Hepatocyte (in vitro differentiated cells): ENCODE measurements at places on chromosomes 12 and 14.
A peak's percentile ranks its signal among the peaks of the same experiment; 100 is the strongest.

DNA sequence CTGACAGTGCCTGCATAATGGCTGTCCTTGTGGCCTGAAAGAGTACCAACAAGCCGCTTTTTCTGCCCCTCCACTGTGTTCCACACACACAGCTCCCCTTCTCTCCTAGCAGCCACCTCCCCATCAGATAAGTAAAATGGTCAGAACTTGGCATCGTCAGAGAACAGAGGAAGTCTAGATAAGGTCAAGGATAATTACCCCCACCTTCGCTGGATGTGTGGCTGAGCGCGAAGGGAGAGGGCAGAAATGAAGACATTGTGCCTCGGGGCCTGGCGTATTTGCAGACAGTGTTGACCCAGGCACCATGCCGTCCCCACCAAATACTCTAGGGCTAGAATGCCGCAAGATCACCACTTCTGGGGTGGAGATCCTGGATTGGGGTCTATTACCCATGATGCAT is 30.6 kb downstream of the FBXO21 start:
- DNase-seq = no peak
- H3K4me3 ChIP-seq = no peak overlapping the region
- peaks cover 2% of the 10 kb centered on the region for H3K4me1 ChIP-seq
- peak overlapping the region; percentile 41 for H3K27ac ChIP-seq
- H3K36me3 ChIP-seq = no peaks in the 10 kb centered on the region

DNA sequence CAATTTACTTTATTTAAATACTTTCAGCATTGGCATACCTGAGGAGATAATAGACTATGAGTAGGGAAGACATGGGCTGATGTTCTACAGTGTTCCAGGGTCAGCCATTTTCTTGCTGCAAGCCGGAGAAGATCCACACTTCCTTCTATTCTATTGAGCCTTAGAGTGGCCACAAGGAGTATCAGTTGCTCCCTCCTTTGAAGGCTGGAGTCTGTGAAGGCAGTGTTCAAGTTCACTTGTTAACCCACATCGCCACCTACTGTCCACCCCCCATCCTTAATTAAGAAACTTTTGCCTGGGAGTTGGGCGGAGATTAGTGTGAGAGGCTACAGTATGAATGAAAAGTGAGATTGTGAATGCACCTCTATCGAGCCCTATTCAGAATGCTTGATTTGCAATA is 666.6 kb downstream of the NRXN3 start:
- no peaks in the 10 kb centered on the region for H3K4me1 ChIP-seq
- no peak overlapping the region for H3K27ac ChIP-seq
- H3K27me3 ChIP-seq = peaks cover 17% of the 10 kb centered on the region
- H3K4me3 ChIP-seq = no peak overlapping the region
- no peaks in the 10 kb centered on the region for H3K36me3 ChIP-seq
- DNase-seq = peak; percentile 72

GRCh38 chr12:130762319-130762675 is 46.2 kb upstream of the RIMBP2 start:
- H3K27ac ChIP-seq = no peak overlapping the region
- no peaks in the 10 kb centered on the region for H3K36me3 ChIP-seq
- no peak for DNase-seq
- H3K27me3 ChIP-seq = peaks cover 2% of the 10 kb centered on the region
- no peak overlapping the region for H3K4me3 ChIP-seq
- no peaks in the 10 kb centered on the region for H3K4me1 ChIP-seq

GRCh38 chr12:47561746-47562145 is 144.1 kb downstream of the RPAP3 start:
- no peak for DNase-seq
- H3K36me3 ChIP-seq = no peaks in the 10 kb centered on the region
- no peaks in the 10 kb centered on the region for H3K27me3 ChIP-seq
- H3K27ac ChIP-seq = no peak overlapping the region
- H3K4me3 ChIP-seq = no peak overlapping the region
- no peaks in the 10 kb centered on the region for H3K4me1 ChIP-seq

DNA sequence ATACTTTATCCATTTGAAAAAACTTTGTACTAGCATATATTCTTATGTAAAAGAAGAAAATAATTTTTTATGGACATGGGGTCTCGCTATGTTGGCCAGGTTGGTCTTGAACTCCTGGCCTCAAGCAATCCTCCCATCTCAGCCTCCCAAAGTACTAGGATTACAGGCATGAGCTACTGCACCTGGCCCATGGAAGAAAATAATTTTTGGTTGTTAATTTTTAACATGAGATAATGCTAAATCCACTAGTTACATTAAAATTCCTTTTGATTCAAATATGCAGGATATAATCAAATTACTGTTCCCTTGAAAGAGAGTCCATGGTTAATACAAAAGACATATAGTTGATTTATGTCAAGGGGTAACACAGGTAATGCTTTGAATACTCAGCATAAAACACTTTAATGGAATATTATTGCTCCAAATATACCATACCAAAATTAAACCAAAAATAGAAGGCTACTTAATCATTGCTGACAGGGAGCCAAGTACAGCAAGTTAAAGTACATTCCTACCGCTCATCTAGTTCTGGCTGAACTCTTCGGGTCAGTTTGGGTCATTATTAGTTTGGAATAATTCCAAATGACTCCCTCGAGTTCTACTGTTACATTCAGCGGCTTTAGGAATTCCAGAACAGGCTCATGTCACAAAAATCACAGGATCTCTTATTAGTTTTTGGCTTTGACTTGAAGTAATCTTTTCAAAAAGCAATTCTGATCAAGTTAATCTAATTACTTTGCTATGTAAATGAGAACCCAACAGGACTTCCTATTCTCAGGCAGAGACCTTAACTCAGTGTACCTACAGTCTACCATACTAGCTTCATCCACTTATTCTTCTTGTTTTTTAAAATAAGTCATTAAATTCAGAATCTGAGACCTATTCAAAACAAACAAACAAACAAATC is 6.1 kb downstream of the SOS2 start:
- H3K27me3 ChIP-seq = no peaks in the 10 kb centered on the region
- H3K4me1 ChIP-seq = peaks cover 25% of the 10 kb centered on the region
- no peaks in the 10 kb centered on the region for H3K36me3 ChIP-seq
- H3K4me3 ChIP-seq = no peak overlapping the region

DNA sequence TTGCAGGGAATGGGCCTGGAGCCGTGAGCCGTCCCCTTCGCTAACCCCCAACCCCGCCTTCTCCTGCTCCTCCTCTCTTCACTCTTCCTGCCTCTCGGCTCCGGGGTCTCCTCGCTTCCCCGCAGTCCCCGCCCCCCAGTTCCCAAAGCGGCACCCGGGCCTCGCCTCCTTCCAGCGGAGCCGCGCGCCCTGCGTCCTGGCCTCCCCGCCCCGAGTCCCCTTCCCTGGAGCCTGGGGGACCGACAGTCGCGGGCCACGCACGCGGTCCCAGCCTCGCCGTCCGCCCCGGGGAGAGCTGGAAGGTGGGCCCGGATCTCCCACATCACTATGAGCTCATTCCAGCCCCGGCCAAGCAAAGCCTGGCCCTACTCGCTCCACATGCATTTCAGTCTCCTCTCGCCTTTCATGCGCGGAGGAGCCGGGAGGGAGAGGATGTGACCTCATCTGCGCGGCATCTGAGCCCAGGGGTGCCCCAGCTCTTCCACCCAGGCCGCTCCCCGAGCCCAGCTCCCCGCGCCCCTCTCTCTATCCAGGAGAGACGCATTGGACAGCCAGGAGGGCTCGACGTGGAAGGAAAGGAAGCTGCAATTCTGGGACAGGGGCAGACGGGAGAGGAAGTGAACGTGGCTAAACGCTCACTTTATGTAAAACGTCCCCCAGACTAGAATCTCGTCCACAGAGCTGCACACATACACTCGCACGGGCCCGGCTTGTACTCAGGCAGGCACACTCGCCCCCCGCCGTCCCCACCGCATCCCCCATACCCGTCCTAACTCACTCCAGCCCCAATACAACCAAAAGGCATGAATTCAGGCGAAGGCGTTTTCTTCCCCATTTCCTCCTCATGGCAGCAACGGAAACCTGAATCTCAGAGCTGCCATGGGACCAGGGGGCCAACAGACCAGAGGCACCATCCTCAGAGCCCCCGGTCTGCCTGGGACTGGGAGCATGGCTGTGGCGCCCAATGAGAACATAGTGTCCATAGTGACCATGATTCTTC is 108.7 kb upstream of the CCND2 start:
- no peaks in the 10 kb centered on the region for H3K27me3 ChIP-seq
- H3K4me1 ChIP-seq = peaks cover 6% of the 10 kb centered on the region

GRCh38 chr12:60535363-60535762 is 939.5 kb downstream of the SLC16A7 start:
- no peak overlapping the region for H3K4me3 ChIP-seq
- no peaks in the 10 kb centered on the region for H3K36me3 ChIP-seq
- no peak for DNase-seq
- H3K27ac ChIP-seq = no peak overlapping the region
- H3K4me1 ChIP-seq = no peaks in the 10 kb centered on the region

GRCh38 chr14:77084985-77085384 is 13.1 kb upstream of the CIPC start:
- peaks cover 25% of the 10 kb centered on the region for H3K4me1 ChIP-seq
- no peaks in the 10 kb centered on the region for H3K27me3 ChIP-seq
- DNase-seq = no peak

DNA sequence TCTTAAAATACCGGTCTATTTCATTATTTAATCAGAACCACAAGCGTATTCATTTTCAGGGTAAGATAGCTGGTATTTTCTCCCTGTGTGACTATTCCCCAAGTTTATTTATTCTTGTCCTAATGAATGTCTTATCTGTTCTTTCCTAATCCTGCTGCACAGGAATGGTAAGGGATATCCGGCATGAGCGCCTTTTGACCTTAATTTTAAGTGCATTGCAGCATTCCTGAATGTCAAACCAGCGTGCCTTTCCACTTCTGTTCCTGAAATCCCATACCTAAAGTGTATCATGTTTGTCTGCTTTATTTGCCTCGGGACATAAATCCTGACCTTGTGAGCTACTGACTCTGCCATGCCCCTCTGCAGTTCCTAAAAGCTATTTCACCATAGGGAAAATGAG is 1713.2 kb upstream of the FLRT2 start:
- H3K4me1 ChIP-seq = no peaks in the 10 kb centered on the region
- no peak overlapping the region for H3K4me3 ChIP-seq
- H3K36me3 ChIP-seq = no peaks in the 10 kb centered on the region
- H3K27ac ChIP-seq = no peak overlapping the region
- peak; percentile 4 for DNase-seq

- H3K27ac ChIP-seq = no peak overlapping the region
- H3K36me3 ChIP-seq = no peaks in the 10 kb centered on the region
- peaks cover 7% of the 10 kb centered on the region for H3K27me3 ChIP-seq
- H3K4me3 ChIP-seq = no peak overlapping the region
These were observed 93.1 kb upstream of the SFSWAP start for GRCh38 chr12:131617596-131618302.

GRCh38 chr14:63478437-63478852 is 64.7 kb downstream of the PPP2R5E start:
- DNase-seq = no peak
- H3K36me3 ChIP-seq = no peaks in the 10 kb centered on the region
- H3K27ac ChIP-seq = no peak overlapping the region
- H3K4me1 ChIP-seq = peaks cover 9% of the 10 kb centered on the region
- H3K4me3 ChIP-seq = no peak overlapping the region

DNA sequence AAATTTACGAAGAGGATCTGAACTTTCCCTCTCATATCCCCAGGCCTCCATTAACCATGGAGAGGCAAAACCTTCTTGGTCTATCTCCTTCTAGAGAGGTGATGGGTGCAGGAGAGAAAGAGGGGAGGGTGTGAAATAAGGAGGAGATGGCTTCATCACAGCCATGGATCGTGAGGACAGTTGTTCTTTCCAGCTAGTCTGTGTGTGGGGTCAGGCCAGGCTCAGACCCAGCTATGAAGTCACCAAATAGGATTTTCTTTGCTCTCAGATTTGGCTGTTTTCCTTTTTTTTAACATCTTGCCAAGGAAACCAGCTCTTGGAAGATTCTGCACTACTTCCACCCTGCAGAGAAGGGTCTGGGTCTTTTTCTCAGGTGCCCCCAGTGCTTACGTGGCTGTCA is 64.9 kb upstream of the FAM181A start:
- peaks cover 23% of the 10 kb centered on the region for H3K4me1 ChIP-seq
- H3K4me3 ChIP-seq = no peak overlapping the region
- no peaks in the 10 kb centered on the region for H3K27me3 ChIP-seq

DNA sequence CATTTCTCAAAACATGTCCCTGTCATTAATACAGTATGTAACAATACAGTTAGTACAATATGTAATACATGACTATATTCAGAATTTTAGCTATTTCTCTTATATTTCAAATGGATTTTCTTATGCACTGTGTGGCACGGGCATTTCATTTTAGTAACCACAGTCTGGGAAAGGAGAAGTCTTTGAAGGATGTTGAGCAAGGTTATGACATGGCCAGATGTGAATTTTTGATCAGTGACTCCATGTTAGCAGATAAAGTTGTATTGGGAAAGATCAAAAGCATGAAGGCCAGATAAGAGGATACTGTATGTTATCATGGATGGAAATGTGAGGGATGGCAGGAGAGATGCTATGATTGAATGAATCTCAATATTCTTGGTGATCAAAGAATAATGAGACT is 285.2 kb downstream of the NAV3 start:
- no peaks in the 10 kb centered on the region for H3K27me3 ChIP-seq
- no peak for DNase-seq
- H3K4me3 ChIP-seq = no peak overlapping the region
- no peak overlapping the region for H3K27ac ChIP-seq
- no peaks in the 10 kb centered on the region for H3K36me3 ChIP-seq
- H3K4me1 ChIP-seq = no peaks in the 10 kb centered on the region

DNA sequence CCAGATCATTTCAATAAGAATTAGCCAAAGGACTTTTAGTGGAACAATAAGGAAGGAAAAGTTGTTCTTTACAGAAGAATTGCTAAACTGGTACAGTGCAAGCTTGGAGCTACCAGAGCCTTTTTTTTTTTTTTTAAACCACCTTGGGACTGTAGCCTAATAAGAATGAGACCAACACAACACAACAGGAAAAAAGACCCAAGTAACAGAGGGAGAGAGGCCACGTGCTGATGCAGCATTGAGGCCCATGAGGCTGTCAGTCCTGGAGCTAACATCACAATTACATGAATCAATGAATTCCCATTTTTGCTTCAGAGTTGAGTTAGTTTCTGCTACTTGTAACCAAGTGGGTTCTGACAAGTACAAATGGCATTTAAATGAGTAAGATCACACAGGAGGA is 149.0 kb upstream of the EEA1 start:
- DNase-seq = no peak
- H3K27ac ChIP-seq = no peak overlapping the region
- no peak overlapping the region for H3K4me3 ChIP-seq
- no peaks in the 10 kb centered on the region for H3K27me3 ChIP-seq
